ENCODE measurements at places on chromosomes 4 and X. TPM values are rescaled to one million over a fixed set of nuclear protein-coding genes. Genes with fewer than 3 reads are reported as not detected.

NSG1 gene
- total RNA-seq, result 109 TPM

ADRA2C gene
- 2.3 TPM for total RNA-seq

PSAPL1 gene
- 570 TPM for total RNA-seq

SH3D19 gene
- total RNA-seq, result 70.8 TPM

EXOC1L gene
- not detected for total RNA-seq

FSTL5 gene
- not detected for total RNA-seq

UPF3B gene
- total RNA-seq, result 5.6 TPM

PPP4R3C gene
- not detected for total RNA-seq

DIPK2B gene
- 8.6 TPM for total RNA-seq

HTN1 gene
- total RNA-seq, result not detected

PPP2R2C gene
- 59.2 TPM for total RNA-seq

MAPK10 gene
- total RNA-seq, result 3.2 TPM

SAGE1 gene
- not detected for total RNA-seq

LAMTOR3 gene
- total RNA-seq, result 43.0 TPM

NCAPG gene
- total RNA-seq, result 2.1 TPM

MGAT4D gene
- total RNA-seq, result not detected

CDX4 gene
- total RNA-seq, result not detected

PHOX2B gene
- total RNA-seq, result not detected

GPR50 gene
- total RNA-seq, result 0.23 TPM

All from lower leg skin (tissue), 4 donors.